ENCODE measurements at places on chromosomes 7 and 10.

GRCh38 chr7:139940866-139941265, 111.8 kb downstream of the TBXAS1 start:
- no peak for DNase-seq

DNA sequence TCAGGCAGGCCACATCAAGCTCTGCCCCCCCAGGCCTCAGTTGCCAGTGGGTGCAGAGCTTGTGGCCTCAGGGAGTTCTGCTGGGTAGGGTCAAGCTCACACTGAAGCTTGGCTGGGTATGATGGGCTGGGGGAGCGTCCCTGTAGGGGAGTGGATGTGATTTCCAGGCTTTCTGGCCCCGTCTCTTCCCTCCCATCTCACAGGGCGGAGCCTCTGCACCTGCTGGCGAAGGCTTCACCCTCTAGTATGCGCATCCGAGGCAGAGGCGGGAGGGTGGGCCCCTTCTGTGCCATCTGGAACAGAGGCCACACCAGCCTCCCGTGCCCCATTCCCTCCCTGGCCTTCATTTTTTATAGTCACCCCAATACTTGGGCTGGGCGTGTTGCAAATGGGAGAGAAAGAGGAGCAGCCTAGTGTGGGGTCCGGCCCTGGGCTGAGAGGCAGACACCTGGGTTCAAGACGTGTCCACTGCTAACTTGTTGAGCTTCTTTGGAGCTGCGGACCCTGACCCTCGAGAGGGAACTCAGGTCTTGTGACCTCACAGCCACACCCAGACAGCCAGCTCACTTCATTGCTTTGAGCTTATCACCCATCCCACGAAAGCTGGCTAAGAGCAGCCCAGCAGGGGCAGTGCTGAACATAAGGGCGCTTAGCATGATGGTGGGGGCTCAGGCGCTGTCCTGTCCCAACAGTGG, 2.3 kb downstream of the AQP1 start:
- no peak for DNase-seq

GRCh38 chr10:70122742-70123141, 9.9 kb downstream of the AIFM2 start:
- no peak for DNase-seq

DNA sequence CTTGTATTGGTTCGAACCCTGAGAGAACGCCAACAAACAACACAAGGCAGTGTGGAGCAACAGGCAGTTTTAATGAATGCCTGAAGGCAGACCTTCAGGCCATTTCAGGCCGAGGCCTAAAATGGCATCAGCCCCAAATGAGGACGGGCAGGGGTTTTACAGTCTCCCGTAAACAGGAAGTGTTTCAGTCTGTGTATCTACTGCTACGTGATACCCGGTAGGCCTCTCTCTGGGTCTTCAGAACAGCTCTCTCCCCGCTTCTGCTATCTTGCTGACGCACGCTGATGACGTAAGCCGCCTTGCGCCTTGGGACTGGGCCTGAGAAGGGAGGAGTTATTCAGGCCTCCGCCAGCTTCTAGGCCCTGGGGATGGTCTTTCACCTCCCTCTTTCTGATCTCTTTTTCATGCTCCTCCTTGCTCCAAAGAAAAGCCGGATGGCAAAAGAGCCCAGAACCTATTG, 67.7 kb downstream of the ST8SIA6 start:
- peak; percentile 2 for DNase-seq

- DNase-seq: no peak
These were observed 200.3 kb downstream of the SFMBT2 start for GRCh38 chr10:7210516-7210915.

- no peak for DNase-seq
These were observed 136.7 kb upstream of the TCERG1L start for GRCh38 chr10:131448171-131448570.

Measured in fibroblast of the conjunctiva (primary cell).